CD4-positive, alpha-beta T cell treated with Interleukin-15 for 4 hours (primary cell): ENCODE measurements at places on chromosomes 13 and 19.

DNA sequence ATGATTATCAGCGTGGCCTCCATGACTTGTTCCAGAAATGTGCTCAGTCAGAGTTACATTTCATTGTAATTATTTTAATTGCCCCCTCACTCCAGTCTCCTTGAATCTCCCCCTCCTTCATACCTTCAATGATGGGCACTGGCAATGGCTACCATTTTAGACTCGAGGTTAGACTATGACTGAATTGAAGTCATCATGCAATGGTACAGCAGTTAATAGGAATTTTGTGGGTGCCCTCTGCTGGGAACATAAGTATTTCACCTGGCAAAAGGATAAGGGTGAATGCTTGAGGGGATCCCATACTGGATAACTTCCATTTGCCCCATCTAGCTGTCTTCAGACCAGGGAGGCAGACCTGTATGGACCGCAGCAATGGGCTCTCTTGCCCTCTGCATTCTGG lies 32.2 kb upstream of the USP12 start:
- peak; percentile 5 for DNase-seq

GRCh38 chr19:53945441-53945840 lies 17.3 kb upstream of the CACNG8 start:
- DNase-seq: no peak

DNA sequence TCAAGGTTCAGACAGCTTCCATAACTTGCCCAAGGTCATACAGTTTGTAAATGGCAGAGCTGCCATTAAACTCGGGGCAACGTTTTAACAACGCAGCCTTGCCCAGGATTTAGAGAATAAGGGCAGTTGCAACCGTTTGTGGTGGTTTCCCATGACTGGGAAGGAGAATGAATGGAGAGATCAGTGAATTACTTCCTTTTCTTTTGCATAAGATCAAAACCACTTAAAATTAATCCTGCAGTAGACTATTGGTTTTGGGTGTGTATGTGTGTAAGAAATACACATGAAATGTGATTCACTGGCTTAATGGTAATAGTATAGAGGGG lies 179.1 kb upstream of the MIR17HG start:
- DNase-seq: no peak

- DNase-seq: no peak
Measured at GRCh38 chr19:40768869-40769268, 6.5 kb upstream of the MIA start.

- no peak for DNase-seq
Measured at GRCh38 chr13:100517135-100517534, 71.5 kb downstream of the GGACT start.

GRCh38 chr13:68627379-68627778 lies 1397.2 kb upstream of the PCDH9 start:
- no peak for DNase-seq

DNA sequence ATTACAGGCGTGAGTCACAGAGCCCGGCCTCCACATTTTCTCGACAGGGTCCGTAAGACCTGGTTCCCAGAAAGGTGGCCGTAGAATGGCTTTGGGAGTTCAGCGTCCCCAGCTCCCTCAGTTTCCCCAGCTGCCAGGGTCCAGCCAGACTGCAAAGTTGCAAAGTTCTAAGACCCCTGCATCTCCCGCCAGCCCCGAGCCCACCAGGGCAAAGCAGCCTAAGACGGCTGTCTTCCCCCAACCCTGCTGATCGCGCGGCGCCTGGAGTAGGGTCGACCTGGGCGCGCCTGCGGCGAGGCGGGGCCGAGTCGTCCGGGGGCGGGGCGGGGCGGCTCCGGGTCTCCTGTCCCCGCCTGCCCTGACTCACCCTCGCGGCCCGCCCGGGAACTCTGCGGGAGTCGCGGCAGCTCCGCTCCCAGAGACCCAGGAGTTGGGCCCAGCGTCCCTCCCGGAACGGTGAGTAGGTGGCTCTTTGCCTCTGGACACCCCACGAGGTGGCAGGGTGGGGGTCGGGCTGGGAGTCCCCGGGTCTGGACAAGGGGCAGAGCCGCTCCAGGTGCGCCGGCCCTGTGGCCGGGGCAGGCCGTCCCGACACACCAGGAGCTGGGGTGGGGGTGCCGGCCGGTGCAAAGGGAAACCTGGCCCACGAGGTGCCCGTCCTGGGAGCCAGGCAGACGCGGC lies at the start of gene LRRC8E:
TSS of gene LRRC8E (plus strand) at position 366 of the 681 bp plus-strand sequence. CDS start 7,094 bp downstream, outside the sequence.
- DNase-seq: no peak
